ENCODE measurements at places on chromosomes 11 and 22.
A peak's percentile ranks its signal among the peaks of the same experiment; 100 is the strongest.

GRCh38 chr11:81359476-81359875 is 1374.2 kb downstream of the FAM181B start:
- DNase-seq = no peak

DNA sequence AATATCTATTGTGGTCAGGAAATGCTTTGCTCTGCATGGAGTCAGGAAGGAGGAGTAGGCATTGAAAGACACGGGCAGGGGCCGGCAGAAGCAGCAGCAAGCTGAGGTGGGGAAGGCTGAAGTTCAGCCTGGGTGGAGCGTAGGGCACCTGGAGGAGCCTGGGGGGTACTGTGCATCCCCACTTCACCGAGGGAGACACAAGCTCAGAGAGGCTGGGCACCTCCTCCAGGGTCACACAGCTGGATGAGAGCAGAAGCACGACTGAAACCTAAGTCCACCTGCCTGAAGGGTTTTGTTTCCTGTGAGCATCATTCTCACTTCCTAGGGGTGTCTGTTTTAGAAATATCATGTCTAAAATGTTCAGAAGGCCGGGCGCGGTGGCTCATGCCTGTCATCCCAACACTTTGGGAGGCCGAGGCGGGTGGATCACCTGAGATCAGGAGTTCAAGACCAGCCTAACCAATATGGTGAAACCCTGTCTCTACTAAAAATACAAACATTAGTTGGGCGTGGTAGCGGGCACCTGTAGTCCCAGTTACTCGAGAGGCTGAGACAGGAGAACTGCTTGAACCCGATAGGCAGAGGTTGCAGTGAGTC is 138.3 kb downstream of the MPPED1 start:
- no peak for DNase-seq

GRCh38 chr11:82890936-82891335 is 9.3 kb downstream of the PRCP start:
- no peak for DNase-seq

DNA sequence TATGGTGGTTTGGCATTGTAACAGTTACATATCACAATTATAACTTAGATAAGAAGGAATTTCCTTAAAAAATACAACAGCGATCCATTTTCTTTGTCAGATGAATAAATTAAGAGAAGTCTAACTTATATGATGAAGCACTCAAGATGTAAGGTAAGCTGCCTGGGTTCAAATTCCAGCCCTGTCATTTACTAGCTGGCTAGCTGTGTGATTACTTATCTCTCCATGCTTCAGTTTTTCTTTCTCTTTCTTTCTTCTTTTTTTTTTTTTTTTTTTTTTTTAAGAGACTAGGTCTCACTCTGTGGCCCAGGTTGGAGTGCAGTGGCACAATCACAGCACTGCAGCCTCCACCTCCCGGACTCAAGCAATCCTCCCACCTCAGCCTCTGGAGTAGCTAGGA is 22.2 kb upstream of the LDHA start:
- no peak for DNase-seq

DNA sequence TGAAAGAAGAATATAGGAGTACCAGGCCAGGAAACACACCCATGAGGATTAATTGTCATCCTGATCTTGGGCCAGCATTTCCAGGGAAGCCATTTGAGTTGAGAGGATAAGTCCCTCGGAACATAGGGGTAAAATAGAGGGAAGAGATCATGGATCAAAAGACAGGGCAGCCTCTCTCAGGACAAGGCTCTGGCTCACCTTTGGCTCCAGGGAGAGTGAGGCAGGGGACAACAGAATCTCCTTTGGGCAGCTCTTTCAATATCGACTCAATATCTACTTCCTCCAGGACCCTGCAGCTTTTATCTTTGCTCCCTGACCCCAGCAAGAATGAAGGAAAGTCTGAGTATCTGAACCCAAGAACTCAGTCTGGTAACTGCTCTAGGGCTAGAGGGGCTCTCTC is at the start of gene OR2AG1:
Gene OR2AG1 (plus strand): TSS at position 301 of the 400 bp plus-strand sequence. CDS start 2,018 bp downstream, outside the sequence.
- no peak for DNase-seq

GRCh38 chr11:90241414-90241813 is 18.6 kb upstream of the CHORDC1 start:
- no peak for DNase-seq

DNA sequence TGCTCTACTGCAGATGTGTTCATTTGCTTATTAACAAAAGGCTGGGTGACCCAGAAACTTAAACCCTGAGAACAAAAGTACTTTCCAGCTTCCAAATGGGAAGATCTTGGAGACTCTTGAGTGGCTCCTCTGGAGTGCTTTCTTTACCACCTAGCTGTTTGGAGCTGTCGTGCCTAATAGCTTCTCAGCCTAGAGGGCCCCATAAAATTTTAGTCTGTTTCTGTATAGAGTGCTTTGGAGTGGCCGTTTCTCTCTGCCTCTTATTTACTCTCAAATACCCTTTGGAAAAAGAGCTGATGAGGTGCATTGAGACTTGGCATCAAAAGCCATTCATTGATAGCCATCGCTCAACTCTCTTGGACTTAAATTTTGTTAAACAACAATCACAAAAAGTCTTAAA is 50.7 kb downstream of the ZNRF3 start:
- DNase-seq = no peak

DNA sequence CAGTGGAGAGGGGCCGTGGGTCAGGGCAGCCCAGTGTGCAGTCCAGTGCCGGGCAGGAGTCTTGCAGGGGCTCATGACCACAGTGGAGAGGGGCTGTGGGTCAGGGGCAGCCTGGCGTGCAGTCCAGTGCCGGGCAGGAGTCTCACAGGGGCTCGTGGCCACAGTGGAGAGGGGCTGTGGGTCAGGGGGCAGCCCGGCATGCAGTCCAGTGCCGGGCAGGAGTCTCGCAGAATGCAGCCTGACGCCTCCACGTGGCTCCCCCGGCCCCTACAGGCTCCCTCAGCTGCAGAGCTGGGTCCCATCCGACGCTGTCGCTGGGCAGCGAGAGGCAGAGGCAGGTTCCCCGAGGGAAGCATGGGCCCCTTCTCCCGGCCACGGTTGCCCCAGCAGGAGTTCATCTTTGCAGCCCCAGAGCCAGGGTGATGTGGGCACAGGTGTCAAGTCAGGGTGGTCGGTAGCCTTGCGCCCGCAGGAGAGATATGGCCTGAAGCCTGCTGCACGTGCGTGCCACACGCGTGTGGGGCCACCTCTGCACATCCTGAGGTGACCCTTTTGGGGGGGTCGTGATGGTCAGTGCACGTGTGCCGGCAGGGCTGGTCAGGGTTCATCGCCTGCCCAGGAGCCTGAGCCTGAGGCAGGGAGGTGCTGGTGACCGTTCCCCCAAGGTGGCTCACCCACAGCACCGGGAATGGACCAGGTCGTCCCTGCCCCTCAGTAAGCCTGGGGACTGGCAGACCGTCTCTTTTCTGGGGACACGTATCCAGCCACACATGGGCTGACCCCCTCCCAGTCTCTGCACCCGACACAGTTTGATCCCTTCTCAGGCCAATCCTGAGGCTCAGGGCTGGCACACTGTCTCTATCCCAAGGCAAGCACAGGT is 2.9 kb downstream of the IFITM5 start:
- no peak for DNase-seq

DNA sequence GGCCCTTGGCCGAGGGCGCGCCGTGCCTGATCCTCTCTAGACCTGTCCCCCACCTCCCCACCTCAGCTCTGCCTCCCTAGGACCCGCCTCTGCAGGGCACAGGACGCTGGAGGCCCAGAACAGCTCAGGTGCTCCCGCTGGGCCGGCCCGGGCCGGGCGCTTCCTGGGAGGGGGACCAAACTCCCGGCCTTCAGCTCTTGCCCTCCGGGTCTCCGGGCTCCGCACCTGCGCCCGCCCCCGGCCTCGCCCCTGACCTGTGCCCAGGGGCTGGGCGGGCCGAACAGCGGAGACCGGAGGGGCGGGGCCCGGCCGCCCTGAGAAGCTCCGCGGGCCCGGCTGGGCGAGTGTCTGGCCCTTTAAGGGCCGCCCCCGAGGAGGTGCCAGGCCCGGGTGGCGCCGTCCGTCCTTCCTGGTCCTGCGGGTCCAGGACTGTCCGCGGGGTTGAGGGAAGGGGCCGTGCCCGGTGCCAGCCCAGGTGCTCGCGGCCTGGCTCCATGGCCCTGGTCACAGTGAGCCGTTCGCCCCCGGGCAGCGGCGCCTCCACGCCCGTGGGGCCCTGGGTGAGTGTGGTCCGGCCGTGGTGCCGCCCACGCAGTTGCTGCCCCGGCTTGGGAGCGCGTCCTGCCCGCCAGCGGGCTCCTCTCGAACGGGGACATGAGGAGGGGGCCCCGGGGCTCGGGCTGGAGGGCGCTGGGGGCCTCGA is at the start of gene SSH3:
Gene SSH3 (plus strand): TSS at position 399 of the 703 bp plus-strand sequence. CDS start 96 bp downstream, at position 495.
- peak; percentile 78 for DNase-seq

GRCh38 chr11:114953039-114953438 is 274.7 kb downstream of the NXPE2 start:
- peak; percentile 8 for DNase-seq

GRCh38 chr22:23182309-23183060 is 2.2 kb downstream of the BCR start:
- DNase-seq = no peak

GRCh38 chr11:116558504-116559211 is 214.1 kb downstream of the BUD13 start:
- no peak for DNase-seq

GRCh38 chr11:104968856-104969776 is 742 bp upstream of the CASP4 start:
- peak; percentile 40 for DNase-seq

GRCh38 chr11:125075900-125076317 is 12.8 kb downstream of the SLC37A2 start:
- no peak for DNase-seq

- DNase-seq = peak; percentile 53
These were observed 4.0 kb downstream of the JRKL start for GRCh38 chr11:96393753-96394348.

- no peak for DNase-seq
These were observed 2.0 kb upstream of the GATD1 start for GRCh38 chr11:778976-779954.

DNA sequence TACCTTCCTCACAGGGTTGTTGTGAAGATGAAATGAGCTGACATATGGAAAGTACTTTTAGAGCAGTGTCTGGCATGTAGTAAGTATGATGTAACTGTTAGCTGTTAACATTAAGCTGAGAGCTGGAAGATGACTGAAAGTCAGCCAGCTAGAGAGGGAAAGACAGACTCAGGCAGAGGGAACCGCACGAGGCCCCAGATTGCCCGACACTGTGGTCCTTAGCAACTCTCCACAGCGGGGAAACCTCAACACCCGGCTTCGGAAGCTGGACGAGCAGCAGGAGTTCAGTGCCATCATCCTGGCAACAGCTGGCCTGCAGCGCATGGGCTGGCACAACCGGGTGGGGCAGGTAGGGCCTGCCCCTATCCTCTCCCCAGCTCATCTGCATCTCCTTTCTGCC is 6.5 kb downstream of the HMBS start:
- DNase-seq = peak; percentile 62

DNA sequence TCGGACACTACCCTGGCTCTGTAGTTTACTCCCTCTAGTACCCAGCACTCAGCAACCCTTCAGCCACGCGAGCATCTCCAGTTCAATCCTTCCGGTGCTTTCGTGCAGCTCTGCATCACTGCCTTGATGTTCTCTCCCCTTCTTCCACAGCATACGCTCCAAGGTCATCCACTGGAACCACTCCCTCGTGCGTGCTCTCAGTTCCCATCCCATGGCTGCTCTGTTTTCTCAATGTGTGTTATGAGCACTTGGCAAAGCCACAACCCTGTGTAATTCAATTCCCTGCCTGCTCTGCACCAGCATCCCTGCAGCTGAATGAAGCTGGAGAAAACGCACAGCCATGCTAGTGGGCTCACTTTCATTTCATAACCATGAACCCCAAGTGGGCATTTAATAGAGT is 38.5 kb upstream of the NFRKB start:
- peak; percentile 46 for DNase-seq

DNA sequence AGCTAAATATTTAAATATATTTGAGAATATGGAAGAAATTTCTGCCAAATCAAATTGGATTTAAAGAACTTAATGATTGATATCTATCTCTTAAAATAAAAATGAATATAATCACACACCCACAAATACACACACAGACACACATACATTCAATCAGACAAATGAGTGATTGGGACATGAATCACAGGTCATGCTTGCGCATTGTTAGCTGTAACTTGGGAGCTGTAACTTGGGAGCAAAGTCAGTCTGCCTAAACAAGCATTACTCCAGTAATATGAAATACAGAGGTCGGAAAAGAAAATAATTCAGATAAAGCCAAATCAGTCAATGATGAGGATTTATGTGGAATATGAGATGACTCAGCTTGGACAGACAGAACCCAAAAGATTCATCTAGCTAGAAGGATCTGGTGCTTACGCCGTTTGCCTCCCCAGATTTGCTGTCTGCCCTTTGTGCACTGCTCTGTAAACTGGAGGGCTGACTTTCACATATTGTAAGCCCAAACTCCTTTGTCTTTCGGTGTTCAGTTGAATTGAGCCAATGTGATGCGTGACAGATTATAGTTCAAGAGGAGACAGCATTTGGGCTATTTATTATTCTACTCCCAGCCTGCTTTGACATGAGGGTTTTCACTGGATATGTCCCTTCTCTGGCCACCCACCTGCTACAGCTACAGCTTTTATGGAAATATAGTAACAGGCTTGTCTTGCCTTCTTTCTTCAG is 1.6 kb downstream of the OR56B1 start:
- DNase-seq = no peak

DNA sequence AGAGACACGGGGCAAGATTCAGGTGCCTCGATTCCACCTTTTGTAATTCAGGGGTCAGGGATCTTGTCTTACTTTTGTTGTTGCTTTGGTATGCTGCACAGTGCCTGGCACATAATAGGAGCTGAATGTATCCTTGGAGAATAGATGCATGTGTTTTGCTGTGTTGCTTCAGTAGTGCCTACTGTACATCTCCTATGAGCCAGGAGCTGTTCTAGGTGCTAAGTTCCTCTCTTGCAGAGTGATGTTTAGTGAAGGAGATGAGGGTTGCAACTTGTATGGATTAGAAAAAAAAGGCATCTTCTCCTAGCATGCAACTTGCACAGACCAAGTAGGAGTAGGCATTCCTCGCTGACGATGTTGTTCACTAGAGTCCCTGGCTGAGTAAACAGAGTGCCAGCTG is 555.4 kb downstream of the NTM start:
- DNase-seq = no peak

GRCh38 chr11:64391839-64392238 is 32.9 kb downstream of the RPS6KA4 start:
- no peak for DNase-seq

DNA sequence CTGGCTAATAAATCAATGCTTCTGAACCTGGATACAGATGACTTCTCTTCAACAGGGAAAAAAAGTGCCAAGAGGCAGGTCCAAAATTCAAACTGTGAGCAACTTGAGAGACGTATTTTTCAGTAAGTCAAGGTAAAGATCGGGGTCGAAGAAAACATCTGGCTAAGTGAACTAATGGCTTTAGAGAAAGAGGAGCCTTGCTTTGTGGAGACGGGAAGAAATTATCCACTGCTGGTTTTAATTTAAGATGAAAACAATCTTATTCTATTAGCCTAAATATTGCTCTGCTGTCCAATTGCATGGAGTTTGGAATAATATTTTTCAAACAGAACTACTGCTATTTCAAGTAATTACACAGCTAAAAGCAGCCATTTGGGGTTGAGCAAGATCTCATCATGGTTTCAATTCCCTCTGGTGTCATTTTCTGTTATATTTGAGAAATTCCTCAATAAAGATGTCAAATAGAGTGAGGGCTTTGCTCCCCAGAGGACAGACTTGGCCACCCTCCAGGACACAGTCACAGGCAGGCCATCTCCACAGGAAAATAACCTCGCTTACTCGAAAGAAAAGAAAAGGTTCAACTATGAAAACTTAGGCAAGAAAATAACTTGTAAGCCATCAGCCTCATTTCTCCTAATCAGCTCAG is 29.8 kb downstream of the SCUBE1 start:
- peak; percentile 44 for DNase-seq

All from tongue (tissue), 3 donors.